ENCODE measurements at places on chromosomes 4 and X.

- no peak for DNase-seq
Measured at GRCh38 chr4:3529363-3529762, 2.9 kb downstream of the LRPAP1 start.

DNA sequence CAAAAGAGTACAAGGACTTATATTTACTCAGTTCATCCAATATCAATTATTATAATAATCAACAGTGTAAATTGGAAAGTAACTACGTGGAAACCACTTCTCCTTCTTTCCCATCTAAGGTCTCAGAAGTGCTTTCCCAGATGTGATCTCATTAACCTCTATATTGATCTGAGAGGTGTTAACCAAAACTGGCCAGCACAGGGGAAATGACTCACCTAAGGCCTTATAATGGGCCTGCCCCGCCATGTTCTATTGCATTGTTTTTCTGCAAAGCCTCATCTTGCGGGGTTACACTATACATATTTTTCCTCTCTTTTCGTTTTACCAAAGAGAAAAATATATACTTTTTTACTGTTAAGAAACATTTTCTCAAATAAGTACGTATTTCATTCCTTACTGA is 20.5 kb downstream of the RAB40A start:
- no peak for DNase-seq

- DNase-seq, result no peak
Measured at GRCh38 chr4:24885342-24885741, 27.5 kb downstream of the CCDC149 start.

GRCh38 chr4:76177709-76178108 is 29.5 kb upstream of the NUP54 start:
- no peak for DNase-seq

GRCh38 chr4:161767116-161767515 is 396.7 kb downstream of the FSTL5 start:
- no peak for DNase-seq

GRCh38 chrX:65900850-65901844 is 138.7 kb downstream of the VSIG4 start:
- no peak for DNase-seq

- DNase-seq, result no peak
Measured at GRCh38 chr4:35912174-35912573, 332.1 kb downstream of the ARAP2 start.

DNA sequence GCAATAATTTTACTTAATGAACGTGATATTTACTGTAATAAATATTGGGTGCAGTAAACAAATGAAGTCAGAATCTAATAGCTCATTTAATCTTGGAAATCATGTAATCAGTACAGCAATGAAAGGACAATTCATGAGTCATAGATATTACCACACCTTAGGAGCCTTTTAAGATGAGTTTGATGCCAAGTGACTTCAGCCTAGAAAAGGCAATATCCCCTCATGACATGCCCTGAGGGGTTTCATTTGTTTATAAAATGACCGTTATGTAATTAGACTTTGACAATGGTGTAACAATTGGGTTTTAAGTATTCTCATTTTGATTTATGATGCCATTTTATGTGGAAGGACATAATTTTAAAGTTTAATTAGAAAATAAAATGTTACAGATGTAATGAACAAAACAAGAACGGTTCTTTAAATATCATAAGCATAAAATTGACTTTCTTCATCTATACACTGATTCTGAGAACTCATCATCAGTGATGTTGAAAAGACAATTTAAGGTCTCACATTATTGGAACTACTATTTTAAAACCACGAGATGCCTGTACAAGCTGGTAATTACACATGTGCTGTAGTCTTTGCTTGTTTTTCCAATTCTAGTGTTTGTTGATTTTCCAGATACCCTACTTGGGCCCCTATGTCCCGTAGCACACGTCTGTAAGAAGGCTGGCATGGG is 5.0 kb downstream of the FGF2 start:
- DNase-seq, result no peak

DNA sequence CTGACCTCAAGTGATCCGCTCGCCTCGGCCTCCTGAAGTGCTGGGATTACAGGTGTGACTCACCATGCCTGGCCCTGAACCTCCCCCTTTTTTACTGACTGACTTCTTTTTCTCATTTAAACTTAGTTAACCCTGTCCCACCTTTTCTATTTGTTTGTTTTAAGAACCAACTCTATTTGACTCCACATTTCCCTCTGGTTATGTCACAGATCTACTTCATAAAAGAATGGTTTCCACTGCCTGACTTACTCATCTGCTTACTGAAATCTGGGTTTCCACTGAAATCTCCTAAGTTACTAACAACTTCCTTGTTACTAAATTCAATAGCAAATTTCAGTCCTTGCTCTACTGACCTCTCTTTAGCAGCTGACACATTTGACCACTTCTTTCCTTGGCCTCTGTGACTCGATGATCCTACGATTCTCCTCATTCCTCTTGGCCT is 28.0 kb upstream of the NSUN7 start:
- DNase-seq, result no peak

DNA sequence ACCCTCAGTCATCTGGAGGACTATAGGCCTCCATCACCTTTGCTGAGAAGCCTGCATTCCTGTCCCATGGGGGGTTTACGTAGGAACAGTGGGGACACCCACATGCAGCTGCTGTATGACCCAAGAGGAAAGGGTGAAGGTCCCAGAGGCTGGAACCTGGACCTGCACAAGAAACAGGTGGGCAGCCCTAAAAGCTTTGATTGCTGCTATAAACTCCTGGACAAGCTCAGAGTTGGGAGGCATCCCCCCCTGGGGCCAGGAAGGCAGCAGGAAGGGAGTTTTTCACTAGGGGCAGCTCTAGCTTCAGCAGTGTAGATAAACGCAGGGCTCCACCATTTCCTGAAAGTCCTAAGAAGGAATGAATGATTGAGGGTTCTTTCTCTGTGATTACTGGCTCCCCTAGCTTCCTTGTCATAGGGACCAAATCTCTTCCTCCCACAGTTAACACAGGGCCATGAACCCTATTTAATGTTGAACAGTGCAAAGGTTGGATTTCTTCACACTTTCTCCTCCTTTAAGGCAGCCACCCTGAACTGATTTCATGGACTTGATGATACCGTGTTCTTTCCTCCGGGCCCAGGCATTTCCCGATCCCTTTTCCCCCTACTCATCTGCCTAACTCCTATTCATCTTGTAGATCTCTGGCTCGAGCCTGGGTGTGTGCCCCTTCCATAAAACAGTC is 84.2 kb downstream of the CHRNA9 start:
- DNase-seq, result no peak

DNA sequence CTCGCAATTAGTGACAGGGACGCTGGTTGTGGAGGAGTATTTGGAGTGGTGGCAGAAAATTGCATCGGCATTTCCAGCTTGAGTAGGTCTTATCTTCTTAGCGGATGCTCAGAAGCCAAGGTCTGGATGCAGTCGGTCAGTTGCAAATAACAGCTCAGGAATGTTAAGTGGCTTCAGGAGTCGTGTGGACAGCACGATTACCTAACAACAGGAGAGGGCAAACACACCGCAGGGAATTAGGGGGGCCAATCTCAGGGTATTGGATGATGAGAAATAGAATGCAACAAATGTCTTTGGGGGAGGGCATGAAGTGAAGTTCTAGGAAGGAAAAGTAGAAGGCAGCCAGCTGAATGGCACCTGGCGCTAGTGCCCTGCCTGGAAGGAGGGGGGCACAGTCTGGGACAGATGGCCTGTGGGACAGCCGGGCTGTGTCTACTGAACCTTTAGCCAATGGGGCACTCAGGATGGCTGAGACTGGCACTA is 11.8 kb downstream of the RASL11B start:
- no peak for DNase-seq

DNA sequence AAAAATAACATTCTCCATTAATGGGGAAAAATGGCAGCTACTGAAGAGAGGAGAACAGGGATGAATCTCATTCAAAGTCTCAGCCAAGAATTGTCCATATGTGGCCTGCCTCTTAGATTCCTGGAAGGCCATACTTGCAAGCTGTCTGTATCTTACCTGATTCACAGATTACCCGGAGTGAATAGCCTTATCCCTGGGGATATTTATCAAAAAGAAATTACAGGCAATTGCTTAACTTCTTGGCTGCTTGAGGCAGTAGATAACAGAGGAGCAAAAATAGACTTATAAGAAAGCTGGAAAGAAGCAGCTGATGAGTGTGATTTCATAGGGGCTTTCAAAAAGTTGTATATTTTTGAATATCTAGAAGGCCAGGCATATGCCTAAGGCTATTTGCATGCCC is 68.8 kb upstream of the PPP1R2C start:
- no peak for DNase-seq

DNA sequence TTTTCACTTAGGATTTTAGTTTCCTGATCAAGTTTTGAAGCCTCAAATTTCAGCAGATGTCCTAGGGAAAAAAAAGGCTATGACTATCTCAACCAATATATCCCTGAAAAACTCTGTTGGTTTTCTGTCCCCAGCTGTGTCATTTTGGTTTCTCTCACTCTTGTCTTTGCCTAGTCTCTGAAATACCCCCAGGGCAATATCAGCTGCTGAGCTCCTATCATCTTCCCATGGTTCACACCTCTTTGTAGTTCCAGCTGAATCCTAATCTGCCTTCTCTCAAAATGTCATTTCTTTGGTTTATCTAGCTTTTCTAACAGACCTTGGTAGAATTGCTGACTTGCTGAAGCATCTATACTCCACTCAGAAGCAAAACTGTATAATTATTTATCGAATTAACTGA is 2370.5 kb downstream of the ARAP2 start:
- no peak for DNase-seq

DNA sequence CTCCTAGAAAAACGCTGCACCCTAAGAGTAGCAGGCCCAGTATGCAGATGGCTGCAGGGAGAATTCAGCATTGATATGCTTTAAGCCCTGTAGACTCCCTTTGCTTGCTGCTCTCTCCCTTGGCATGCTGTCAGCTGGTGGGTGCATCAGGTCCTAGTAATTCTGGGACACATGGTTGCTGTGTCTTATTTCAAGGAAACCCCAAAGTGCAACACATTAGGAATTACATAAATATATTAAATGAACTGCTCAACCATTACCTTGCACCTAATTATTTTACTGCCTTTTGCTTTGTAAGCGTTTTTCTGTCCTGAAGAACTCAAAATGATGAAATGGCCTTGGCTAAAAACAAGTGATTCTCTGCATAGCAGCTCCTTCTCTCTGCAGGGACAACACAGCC is 516.3 kb downstream of the ZIC3 start:
- DNase-seq, result no peak

- DNase-seq, result no peak
Measured at GRCh38 chr4:98994474-98995182, 893 bp upstream of the METAP1 start.

GRCh38 chr4:104615496-104615895 is 120.8 kb upstream of the CXXC4 start:
- no peak for DNase-seq

DNA sequence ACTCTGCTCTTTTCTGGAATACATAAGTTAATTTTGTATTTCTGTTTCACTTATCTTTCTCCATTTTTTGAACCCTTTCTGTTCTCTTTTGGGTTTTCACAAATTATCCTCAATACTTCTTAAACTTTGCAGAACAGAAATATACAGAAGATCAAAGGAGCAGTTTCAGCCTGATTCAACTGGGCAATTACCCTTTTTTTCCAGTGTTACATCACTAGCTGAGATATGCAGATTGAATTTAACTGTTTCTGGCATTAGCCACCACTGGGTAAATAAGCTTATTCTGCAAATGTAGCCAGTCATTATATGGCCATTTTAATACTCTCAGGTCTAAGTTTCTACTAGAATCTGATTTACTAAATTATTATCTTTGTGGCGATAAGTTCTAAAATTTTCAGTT is 66.9 kb upstream of the GRID2 start:
- DNase-seq, result no peak

DNA sequence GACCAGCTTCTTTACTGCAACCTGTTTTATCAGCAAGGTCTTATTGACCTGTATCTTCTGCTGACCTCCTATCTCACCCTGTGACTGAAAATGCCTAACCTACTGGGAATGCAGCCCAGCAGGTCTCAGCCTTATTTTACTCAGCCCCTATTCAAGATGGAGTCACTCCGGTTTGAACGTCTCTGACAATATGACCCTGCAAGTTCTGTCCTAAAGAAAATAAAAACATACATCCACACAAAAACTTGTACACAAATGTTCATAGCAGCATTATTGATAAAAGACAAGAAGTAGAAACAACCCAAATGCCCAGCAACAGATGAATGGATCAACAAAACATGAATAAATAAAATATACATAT is 59.5 kb upstream of the FAM9C start:
- no peak for DNase-seq

- DNase-seq, result no peak
Measured at GRCh38 chr4:71441186-71442169, 102.7 kb downstream of the SLC4A4 start.

DNA sequence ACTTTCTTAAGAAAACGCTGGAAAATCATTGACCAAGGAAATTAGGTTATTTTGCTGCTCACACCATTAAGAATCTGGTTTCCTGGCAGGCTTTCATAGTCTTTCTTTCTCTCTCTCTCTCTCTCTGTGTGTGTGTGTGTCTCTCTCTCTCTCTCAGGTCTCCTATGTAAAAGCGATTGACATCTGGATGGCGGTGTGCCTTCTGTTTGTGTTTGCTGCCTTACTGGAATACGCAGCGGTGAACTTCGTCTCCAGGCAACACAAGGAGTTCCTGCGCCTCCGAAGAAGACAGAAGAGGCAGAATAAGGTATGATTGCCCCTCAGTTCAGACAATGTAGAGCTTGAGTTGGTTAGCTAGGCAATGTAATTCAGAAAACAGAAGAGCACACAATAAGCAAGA is 161.2 kb downstream of the GLRA2 start:
- no peak for DNase-seq

DNA sequence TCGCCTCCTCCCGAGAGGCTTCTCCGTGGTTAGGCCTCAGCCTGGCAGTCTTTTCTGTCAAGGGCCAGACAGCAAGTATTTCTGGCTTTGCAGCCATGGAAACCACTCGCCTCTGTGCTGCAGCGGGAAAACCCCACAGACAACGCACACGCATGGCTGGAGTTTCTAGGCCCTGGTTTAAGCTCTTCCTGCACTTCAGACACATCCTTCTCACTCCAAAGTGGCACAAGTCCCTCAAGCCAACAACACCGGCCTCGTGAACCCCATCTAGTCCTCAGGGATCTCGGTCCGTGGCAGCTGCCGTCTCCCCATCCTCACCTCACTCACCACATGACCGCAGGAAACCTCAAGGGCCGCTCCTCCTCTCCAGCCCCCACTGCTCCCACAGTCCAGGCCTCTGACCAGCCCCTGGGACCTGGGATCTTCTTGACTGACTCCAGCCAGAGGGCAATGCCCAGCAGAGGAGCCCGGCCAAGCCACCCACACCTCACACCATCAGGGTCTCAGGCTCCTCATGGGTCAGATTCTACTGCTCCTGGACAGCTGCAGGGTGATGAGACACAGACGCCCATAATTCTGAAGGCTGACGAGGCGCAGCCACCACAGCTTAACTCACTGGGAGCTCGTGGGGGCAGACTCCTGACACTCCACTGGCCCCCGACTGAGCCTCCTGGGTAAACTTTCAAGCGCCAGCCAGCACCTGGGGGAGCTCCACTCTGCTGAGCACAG is 21.7 kb downstream of the LETM1 start:
- DNase-seq, result no peak
